ENCODE measurements at places on chromosomes 4 and X.

- no peak for DNase-seq
Observed at GRCh38 chrX:63744850-63745394, 40.1 kb downstream of the ARHGEF9 start.

- no peak for DNase-seq
Observed at GRCh38 chr4:119479835-119480234, 148.8 kb downstream of the PDE5A start.

GRCh38 chr4:138828926-138829325 is 186.7 kb upstream of the NOCT start:
- DNase-seq = no peak

GRCh38 chr4:186738421-186738820 is 14.8 kb upstream of the FAT1 start:
- DNase-seq = no peak

All from RWPE1 (cell line).